Activated naive CD8-positive, alpha-beta T cell treated with anti-CD3 and anti-CD28 coated beads, Interleukin-2, amount 50 U/mL, for 24 hours (primary cell): ENCODE measurements at places on chromosomes 7 and 10.

GRCh38 chr10:110576220-110576619, 8.7 kb downstream of the SMC3 start:
- DNase-seq, result no peak

- DNase-seq, result no peak
These were observed 133.9 kb downstream of the C10orf105 start for GRCh38 chr10:71585564-71586290.

GRCh38 chr7:133299676-133300075, 46.8 kb downstream of the EXOC4 start:
- DNase-seq, result no peak

DNA sequence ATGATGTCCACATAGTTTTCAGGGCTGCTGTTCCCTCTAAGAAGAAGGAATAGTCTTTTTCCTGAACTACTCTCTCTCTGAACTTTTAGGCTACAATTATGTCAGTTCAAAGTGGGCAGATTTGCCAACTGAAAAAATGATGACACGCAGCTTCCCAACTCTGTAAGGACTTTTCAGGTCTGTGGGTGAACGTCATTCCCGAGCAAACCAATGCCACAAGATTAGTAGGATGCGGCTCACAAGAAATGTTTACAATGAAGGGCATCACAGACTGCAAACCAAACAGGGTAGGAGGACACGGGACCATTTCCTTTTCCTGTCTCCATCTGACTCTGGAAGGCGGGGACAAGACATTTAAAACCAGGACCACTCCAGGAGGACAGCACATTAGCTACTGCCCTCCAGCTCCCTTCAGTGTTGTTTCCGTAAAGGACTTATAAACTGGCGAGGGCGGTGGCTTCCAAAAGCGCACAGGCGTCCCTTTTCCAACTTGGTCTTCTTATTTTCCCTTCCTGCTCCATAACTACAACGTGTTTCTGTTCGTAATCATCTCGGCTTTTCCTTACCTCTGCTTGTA, 539 bp upstream of the MKLN1 start:
- no peak for DNase-seq

DNA sequence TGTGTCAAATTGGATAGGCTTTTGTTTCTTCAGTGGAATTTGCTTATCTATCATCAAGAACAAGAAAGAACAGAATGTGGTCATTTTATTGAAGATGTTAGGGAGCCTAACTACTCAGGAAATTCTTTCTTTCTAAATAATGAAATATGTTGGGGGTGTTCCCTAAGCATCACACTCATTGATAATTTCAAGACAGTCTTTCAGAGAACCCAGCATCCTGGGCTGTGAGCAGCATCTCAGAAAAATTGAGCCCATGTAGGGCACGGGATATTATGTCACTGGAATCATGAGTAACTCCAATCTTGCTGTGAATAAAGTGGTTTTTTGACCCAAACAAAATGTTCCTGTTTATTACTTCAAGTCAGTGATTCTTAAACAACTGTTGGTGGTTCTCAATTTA, 27.3 kb downstream of the PON1 start:
- DNase-seq, result no peak

DNA sequence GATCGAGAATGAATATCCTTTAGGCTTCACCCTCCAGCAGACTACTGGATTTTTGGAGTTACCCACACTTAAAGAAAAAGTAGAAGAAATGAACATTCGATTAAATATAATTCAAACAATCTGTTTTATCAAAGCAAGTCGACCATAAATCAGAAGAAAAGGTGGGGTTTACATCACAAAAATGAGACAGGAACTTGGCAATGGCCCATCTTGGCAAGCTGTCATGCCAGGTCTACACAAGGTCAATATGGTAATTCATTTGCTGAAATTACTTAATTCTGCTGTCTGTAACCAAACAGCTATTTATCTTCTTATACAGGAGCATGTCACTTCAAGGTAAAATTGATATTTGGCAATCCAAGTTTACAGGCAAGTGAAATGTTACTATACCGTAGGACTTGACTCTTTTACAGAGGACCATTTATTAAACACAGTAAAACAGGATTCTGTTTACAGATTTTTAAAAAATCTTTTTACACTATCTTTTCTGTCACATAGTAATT, 640.6 kb upstream of the NRP1 start:
- no peak for DNase-seq

GRCh38 chr10:60236869-60237524, 152.7 kb downstream of the ANK3 start:
- DNase-seq, result peak; percentile 25
